ENCODE measurements at places on chromosomes 6 and 20.

DNA sequence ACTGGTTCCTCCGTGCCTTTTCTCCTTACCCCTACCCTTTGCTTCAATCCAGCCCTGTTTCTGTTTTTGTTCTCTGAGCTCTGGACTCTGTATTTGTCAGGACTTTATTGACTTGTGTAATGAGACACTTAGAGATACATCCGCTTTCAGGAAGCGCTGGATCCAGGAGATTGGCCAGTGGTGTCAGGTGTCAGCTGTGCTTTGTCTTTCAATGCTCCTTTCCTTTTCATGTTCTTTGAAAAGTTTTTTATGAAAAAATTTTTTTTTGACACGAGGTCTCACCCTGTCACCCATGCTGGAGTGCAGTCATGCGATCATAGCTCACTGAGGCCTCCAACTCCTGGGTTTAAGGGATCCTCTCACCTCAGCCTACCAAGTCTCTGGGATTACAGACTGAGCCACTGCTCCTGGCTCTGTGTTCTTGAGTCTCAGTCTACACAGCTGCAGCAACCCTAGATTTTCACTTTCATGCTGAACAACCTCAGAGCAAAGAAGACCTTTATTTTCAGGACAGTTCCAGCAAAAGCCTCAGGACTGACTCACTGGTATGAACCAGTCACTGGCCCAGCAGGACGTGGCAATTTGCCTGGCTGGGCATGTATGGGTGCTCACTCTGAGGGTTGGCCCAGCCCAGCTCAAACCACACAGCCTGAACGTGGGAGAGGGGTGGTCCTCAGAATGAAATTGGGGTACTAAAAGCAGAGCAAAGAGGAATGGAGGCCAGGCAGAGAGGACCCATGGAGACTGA, 108.5 kb downstream of the DHX35 start:
- DNase-seq: no peak

- no peak for DNase-seq
Observed at GRCh38 chr6:55675941-55676340, 96.9 kb upstream of the HMGCLL1 start.

- DNase-seq: no peak
Observed at GRCh38 chr20:50824137-50824536, 29.3 kb downstream of the BCAS4 start.

- no peak for DNase-seq
Observed at GRCh38 chr6:44084231-44085014, 42.8 kb downstream of the MRPL14 start.

DNA sequence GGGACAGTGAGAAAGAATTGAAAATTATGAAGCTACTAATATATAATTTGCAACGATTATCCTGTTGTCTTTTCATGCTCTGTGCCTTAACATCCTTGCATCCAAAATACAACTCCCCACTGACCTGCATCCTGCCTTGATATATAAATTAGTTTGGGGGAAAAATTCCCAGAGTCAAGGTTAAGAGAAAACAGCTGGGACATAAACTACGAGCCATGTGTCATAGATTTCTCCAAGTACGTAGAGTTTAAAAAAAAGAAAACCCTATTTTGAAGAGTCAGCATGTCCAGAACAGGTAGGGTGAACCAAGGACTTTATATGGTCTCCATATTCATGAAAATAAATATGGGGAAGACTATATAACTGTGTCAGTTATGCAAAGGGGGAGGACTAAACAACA, 123.8 kb upstream of the MARCKS start:
- no peak for DNase-seq

GRCh38 chr6:165568326-165568725, 94.7 kb downstream of the PDE10A start:
- no peak for DNase-seq

DNA sequence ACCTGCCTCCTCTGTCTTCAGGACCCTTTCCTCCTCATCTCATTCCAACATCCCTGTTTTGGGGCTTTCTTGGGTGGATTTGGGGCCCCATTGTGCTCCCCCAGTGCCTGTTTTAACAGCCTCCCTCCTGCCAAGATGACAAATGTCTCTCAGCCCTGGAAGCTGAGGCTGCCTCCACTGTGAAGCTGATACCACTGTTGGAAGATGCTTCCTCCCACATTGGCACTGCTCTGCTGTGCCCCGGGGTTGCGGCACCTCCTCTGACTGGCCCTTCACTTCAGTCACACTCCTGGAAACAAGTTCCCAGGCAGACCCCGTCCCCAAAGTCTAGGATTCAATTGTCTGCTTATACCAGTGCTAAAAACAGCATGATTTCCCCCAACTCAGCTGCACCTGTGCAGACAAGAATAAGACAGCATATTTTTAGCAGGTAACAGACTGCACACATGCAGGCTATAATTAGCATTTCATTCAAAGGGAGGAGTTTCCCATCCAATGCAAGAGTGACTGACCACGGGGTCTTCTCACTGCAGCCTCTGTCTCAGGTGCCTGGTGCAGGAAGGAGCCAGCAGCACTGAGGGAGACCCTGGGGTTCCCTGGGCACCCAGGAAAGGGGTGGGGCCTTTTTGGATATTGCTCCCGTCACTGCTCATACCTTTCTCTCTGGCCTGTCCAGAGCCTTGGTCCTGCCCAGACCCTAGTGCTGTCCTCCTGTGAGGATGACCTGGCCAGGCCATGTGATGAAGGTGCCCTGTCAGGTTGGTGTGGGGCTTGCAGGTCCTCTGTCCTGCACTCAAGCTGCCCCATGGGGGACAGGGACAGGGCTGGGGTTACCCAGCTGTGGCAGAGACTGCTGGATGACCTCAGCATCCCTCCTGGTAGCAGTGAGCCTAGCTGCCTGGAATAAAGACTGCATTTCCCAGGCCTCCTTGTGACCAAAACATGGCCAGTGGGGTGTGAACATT, 31.5 kb upstream of the SULF2 start:
- no peak for DNase-seq

DNA sequence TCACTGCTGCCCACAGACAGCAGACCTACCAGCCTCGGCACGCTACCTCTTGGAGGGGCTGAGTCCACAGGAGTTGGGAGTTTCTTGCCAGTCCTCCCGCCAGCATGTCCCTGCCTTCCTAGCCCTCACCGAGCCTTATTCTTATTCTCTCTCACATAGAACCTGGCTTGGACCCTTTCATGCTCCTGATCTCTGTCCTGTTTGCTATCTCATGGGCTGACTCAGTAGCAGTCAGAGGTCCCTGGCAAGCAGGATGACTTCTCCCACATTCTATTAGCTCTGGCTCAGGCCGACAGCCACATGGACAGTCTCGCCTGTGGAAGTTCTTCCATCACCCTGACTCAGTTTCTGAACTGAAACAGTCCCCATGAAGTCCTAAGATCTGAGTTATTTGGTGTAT, 313.2 kb upstream of the RNF24 start:
- DNase-seq: no peak

DNA sequence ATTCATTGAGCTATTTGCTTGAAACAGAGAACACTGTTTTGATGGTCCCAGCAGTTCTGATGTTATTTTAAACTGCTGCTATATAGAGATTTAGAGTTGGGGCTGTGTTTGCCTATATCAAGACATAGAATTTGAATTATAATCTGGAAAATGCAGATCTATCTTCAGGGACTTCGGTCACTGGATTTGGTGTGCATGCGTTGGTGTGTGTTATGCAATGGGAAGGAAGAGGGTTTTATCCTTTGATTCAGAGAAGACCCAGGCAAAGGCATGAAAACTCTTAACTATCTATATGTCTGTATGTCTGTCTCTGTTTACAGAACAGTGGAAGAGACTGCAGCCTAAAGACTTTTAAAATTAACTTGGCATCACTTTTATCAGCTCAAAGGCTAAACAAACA, 2.0 kb downstream of the ADGRB3 start:
- no peak for DNase-seq

DNA sequence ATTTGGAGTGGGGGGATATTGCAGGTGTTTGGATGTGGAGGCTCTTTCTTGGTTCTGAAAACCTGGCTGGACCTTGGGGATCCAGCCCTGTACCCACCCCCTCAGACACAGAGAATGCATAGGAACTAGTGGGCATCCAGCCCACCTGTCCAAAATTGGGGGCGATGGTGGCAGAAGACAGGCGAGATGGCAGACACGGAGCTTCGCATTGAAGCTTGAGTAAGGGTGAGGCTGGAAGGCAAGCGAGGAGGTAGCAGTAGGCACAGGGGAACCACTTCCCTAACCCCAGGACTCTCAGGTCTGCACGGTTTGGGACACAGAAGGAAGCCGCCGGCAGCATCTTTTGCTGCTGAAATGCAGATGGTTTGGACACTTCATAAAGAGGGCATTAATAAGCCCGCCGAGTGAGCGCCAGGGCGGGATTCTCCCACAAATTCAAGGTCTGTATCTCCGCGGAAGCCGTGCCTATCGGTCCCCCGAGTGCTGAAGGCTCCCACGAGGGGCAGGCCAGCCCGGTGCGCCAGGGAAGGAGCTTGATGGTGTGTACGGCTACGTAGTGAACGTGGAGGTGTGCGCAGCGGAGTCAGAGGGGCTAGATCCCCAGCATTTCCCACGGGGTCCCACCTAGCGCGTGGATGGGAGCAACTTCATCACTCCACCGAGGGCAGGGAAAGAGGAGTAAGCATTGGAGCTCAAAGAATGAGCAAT, 1.6 kb upstream of the FOXA2 start:
- no peak for DNase-seq

DNA sequence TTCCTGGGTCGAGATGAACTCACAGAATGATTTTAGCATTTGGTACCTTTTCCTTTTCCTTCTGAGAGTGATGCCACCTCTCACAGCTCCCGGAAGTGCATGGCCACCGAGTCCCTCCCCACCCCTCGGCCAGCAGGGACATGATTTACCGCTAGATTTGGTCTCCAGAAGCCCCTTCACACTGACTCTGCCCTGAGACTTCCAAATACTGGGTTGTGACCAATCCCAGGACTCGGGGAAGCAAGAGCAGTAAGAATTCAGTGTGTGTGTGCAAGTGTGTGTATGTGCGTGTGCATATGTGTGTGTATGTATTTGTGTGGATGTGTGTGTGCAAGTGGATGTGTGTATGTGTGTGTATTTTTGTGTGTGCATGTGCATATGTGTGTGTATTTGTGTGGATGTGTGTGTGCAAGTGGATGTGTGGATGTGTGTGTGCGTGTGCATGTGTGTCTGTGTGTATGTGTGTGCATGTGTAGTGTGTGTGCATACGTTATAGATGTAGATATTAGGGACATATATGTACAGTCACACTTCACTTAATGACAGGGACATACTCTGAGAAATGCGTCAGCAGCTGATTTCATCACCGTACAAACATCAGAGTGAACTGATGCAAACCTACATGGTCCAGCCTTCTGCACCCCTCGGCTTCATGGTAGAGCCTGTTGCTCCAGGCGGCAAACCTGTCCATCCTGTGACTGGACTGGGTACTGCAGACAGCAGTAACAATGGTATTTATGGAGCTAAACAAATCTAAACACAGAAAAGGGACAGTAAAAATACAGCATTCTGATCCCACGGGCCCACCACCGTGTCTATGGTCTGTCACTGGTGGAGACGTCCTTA, 374.5 kb downstream of the TAF4 start:
- no peak for DNase-seq

- no peak for DNase-seq
Observed at GRCh38 chr20:48098099-48098498, 312.8 kb upstream of the SULF2 start.

DNA sequence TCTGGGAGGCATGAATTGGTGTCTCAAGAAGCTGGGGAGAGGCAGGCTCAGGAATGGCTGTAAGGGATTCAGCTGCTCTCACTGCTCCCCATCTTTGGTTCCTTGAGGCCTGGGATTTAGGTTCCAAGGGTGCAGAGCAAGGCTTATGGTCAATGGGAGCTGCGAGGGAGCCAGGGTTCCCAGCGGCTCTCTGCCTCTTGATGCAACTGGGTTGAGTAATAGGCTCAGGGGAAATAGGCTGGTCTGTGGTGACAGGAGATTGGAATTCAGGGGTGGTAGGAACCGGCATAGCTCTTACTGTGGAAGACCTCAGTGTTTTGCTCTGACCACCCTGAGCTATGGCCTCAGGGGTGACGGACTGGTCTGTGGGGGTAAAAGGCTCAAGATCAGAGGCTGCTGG, 13.0 kb upstream of the NRM start:
- no peak for DNase-seq

DNA sequence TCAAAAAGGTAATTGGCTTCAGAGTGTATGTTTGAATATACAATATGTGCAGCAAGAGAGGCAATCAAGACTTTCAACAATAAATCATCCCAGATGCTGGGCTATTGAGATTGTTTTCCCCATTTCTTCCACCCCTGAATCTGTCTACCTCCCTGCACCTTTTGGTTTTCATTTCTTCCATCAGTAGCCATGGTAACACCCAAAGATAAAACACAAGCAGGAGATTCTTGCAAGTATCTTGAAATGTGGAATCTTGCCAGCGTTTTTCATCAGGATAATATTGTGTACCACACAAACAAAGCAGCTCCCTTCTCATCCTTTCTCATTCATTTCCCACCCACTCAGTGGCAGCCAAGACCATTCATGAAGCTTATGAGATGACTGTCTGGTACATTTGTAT, 73.0 kb upstream of the NRSN1 start:
- DNase-seq: no peak

DNA sequence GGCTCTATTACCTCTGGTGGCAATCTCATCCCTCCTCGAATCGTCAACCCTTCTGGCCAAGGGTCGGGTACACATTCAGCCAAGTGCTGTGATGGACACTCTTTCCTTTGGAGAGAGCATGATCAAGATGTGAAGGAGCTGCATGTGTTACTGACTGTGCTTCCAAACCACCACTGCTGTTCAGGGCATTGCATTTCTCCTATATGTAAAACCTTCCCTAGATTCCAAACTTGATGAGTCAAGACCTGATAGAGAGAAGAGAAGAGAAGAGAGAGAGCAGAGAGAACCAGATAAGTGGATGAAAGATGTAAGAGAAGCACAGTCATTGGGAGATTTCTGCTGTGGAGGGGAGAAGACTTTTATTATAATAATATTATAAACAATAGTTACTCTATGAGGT, 162.2 kb downstream of the KCNQ5 start:
- no peak for DNase-seq

DNA sequence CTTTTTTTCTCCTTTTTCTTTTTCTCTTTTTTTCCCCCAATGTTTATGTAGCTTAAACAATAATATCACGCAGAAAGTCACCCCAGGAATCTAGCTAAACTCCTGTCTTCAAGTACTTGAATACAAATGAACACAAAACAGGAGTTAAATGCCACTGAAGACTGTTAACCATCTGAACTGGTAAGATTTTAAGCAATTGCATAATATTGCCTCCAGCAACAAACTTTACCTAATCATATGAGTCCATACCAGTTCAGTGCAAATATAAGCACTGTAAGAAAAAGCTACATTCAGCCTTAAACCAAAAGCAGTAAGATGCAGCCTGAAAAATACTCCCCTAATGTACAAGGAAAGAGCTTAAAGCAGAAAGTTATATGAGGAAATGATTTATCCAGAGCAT, 173.9 kb upstream of the TFAP2D start:
- DNase-seq: no peak

- DNase-seq: no peak
Observed at GRCh38 chr6:48318670-48319069, 207.7 kb upstream of the PTCHD4 start.
